T follicular helper cell (primary cell): ENCODE measurements at places on chromosomes 1 and 21.

DNA sequence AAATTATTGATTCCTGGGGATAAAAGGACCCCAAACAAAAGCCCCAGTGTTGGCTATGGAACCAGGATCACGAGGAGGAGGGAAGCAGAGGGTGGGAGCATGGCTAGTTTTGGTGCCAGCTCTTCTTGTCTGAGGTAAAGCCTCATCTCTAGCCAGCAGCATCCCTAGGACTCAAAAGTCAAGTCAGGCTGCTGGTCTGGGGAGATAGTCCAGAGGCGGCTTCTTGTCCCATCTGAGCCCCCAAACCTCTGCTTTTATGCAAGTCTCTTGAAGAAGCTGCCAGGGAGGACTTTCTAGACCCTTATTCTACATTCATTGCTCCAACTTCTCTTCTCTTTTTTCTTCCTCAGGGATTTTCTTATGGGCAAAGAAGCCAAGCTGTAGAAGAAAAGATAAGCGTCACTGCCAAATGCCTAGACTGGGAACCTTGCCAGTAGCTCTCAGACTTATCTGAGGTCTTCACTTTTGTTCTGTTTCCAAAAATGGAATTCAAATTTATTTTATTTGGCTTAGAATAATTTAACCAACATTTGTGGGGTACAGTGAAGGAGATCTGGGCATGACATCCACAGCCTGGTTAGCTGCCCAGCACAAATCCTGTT, 6.9 kb upstream of the ANKRD35 start:
- DNase-seq = no peak

DNA sequence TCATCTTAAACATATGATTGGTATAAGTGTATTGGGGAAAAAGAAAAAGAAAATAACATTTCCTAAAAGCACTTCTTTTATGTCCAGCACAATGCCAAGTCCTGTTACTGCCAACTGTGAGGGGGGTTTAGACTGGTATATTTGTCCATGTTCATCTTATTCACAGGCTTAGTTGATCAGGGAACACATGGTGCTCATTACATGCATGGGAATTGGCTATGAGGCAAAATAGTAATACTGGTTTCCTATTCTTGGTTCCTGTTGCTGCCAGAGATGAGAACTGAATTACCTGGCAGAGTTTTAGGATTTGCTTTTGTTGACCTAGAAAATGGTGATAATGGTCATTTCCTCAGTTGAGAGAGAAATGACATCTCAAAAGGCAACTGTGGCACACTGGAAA, 398.8 kb downstream of the DUSP10 start:
- DNase-seq = no peak

DNA sequence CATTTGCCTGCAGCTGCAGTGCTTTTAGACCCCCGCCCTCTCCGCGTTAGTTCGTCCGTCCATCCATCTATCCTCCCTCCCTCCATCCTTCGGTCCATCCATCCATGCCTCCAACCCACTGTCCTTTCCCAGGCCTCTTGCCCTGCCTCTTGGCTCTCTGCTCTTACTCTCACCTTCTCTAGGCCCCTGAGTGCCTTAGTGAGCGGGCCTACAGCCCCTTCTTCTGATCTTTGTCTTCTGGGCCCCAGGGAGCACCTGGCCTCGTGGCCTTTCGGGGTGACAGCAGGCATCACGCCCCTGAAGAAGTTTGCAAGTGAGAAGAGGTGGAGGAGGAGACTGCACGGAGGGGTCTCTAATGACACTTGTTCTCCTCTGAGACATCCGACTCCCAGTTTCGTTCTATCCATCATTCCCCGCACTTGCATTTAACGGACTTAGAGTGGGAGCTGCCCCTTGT, 842 bp downstream of the ATXN7L2 start:
- no peak for DNase-seq

GRCh38 chr1:64933296-64934070, 32.9 kb downstream of the JAK1 start:
- DNase-seq = no peak

DNA sequence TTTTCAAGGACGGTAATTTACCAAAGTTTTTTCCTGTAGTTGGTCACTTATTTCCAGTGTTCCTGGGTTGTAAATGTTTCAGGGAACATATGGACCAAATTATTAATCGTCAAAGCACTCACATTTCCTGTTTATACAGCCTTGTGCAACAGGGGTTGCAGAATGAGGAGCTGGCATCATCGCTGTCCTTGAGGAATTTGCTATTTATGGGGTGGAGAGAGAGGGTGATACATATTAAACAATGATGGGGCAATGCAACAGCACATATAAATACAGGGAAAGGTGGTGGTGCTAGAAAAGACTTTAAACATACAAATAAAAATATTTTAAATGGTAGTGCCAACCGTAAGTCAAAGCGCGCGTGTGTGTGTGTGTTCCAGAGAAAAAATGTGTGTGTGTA, 369.8 kb downstream of the NPHP4 start:
- no peak for DNase-seq

DNA sequence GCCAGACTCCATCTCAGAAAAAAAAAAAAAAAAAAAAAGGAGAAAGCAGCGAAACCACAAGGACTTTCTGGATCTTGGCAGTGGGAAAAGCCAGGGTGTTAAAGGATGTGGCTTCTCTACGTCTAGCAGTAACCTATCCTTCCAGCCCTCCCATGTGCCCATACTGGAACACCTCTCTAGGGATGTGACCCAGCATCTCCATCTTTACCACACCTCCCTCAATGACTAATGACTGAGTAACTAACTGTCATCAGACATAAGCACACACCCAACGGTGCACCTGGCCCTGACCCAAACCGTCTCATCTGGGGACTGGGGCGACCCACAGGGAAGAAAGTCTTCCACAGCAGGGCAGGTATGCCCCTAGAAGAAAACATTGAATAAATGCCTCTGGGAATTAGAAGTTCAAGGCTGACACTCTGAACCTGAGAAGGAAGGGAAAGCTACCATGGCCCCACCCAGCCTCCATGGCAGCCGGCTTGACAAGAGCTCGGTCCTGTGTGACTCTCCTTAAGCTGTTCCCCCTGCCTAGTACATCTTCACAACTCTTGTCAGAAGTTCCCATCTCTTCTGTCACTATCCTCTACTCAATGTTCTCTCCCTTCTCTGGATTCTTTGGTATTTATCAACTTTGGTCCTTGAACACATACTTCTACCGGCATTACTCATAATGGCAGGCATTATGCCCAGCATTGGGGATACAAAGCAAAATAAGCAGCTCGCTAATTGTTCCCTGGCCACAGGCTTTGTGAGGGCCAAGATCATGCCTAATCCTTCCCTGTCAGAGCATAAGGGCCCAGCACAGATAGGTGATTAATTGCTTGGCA, 14.8 kb upstream of the PAQR6 start:
- no peak for DNase-seq

GRCh38 chr1:103953386-103953785, 203.7 kb downstream of the AMY1C start:
- no peak for DNase-seq

DNA sequence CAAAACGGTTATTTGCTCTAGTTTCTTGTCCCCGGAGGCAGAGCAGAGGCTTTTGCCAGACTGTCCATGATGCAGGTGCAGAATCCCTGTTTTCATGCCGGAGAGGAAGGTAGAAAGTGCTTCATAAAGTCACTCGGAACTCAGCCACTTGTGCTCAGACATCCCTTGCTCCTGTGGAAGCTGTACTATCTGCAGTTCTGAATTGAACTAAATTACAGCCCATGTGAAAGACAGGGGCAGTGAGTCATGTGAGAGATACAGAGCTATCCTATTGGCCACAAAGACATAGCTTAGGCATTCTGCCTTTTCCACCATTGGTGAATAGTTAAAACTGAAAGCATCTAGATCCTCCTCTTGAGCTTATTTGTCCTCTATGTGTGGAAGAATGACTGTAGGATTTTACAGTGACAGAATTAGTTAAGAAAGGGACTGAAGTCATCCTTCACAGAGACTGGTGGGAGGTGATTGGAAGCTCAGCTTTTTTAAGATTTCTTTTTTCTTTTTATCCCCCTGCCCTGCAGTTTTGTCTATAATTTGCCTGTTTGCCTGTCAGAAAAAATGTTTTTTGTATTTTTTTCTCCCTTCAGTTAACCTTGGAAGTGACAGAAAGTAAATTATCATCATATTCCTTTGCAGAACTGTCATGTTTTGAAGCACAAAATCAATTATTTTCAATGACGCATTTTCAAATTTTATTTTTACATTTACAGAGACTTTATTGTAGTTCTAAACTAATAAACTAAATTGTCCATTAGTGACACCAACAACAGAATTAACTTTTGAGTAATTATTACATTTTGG, 298.6 kb downstream of the PTPRC start:
- DNase-seq = no peak

DNA sequence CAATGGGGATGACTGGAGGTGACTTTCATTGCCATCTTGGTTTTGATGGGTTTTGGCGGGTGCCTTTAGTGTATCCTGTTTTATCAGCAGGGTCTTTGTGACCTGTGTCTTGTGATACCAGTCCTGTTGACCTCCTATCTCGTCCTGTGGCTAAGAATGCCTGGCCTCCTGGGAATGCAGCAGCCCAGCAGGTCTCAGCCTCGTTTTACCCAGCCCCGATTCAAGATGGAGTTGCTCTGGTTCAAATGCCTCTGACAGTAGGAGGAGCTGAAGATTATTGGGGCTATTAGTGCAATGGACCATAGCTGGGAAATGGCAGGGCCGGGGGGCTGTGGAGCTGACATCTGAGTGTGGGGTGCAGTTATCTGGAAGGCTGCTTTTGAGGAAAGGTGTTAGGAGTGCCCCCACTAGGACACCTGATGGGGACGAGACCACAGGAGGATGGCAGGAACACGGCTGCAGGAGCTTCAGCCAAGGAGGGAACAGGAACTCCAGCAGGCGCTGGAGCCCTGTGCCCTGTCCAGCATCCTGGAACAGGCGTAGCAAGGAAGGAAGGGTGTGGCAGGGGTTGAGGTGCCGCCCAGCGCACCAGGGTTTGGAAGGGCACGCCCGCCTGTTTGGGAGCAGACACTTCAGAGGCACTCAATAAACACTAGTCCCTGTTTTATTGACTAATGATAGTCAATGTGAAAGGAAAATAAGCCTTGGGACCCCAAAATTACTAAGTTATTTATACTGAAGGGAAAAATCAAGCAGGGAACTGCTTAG, 15.3 kb upstream of the AGPAT3 start:
- no peak for DNase-seq

GRCh38 chr1:206899717-206900116, 2.5 kb downstream of the IL24 start:
- DNase-seq = no peak

DNA sequence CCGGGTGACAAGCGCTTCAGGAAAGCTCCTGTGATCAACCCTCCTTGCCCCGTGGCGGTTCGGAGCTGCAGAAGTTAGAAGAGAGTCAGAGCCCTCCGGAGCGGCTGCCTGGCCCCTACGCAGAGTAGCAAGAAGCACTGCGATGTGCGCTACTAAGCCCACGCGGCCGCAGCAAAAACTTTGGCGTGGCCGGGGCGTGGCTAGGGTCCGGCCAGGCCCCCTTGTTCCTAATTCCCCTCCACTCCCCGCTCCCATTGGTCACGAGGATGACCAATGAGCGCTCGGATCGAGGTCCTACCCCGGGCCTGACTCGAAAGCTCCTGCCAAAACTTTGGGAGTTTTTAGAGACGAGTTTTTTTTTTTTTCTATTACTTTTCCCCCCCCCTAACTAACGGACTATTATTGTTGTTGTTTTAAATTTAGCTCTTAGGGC, at the start of gene HLX:
TSS of gene HLX (plus strand) at position 368 of the 433 bp plus-strand sequence. CDS start 415 bp downstream, outside the sequence.
- DNase-seq = no peak

- DNase-seq = no peak
Observed at GRCh38 chr1:25907601-25908000, 1.4 kb upstream of the STMN1 start.

- DNase-seq = no peak
Observed at GRCh38 chr1:34549199-34549598, 205.6 kb upstream of the GJB5 start.

DNA sequence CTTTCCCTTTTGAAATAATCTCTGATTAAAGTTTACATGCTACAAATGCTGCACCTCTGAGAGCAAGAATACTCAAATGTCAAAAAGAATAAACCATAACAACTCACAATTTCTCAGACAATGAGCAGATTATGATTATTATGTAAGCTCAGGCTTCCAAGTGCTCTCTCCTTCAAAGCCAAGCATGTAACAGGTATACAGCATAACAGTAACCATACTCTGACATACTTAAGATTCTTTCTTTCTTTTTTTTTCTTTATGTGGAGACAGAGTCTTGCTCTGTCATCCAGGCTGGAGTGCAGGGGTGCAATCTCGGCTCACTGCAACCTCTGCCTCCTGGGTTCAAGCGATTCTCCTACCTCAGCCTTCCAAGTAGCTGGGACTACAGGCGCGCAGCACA, 155.4 kb downstream of the EIF4G3 start:
- DNase-seq = no peak

GRCh38 chr1:54871275-54872035, 15.5 kb downstream of the DHCR24 start:
- DNase-seq = no peak

DNA sequence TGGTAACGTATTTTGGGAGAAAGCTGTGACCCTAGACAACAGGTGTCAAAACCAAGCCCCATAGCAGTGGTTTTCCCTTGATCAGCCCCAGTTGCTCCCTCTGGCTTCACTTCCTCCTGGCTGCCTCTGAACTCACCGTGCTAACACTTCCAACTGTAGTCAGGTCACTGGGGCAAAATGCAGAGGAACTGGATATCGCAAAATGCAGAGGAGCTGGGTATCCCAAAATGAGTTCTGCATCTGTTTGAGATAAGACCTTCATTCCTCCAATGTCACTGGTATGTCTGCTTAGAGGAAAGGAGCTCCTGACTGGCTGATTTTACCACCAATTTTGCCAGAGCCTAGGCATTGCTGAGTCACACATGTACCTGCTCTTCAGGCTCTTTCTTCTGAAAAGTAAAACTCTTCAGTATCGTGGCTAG, 19.6 kb upstream of the TACSTD2 start:
- DNase-seq = no peak
